ENCODE measurements at places on chromosomes 7 and 10. TPM values are rescaled to one million over a fixed set of nuclear protein-coding genes. Genes with fewer than 3 reads are reported as not detected.

GRCh38 chr10:14822879-14823755, 14.7 kb downstream of the CDNF start:
- DNase-seq: peak; percentile 78

DNA sequence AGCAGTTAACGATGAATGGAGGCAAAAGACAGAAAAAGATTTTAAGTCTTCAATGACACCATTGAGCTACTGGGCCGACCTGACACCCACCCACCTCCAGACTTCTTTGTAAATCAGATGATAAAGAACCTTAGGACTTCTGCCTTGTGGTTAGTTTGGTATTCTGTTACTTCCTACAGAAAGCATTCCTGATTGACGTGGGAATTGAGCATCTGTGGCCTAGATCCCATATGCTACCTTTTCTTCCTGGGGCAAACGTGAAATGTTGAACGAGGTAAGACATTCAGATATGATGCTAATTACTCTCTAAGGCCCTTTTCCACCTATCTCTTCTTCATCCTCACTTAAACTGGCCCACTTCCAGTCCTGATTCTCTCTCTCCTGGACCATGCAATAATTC, 10.2 kb downstream of the PRLHR start:
- DNase-seq: no peak

DNA sequence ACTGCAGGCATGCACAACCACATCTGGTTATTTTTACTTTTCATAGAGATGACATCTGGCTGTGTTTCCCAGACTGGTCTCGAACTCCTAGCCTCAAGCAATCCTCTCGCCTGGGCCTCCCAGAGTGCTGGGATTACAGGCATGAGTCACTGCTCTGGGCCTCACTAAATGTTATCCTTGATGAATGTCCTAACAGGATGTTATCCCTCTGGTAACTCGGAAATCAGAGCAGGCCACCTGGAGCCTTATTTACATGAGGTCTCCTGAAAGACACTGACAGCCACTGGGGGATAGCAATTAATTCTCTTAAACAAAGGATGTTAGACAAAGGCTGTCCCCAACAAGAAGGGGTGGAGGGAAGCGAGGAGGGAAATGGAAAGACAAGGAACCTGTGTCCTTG, 4.5 kb upstream of the ZNF438 start:
- no peak for DNase-seq

DNA sequence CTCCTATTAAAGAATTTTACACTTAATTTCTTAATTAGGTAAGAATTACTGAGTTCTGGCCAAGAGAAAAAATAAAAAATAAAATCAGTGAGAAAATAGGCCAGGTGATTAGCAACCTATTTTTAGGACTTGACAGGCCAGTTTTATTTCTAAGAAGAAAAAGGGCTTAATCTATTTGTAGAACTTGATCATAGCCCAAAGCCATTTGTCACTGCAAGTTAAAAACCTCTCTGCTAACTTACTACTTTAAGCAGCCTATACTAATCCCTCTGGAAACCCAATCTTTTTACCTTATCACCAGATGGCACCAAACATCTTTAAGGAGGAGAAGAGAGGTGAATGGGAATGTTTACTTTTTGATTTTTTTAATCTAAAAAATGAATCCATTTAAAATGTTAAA, 222.1 kb upstream of the RHOBTB1 start:
- DNase-seq: no peak

FGL2 gene
- total RNA-seq: under 0.01 TPM

TMEM140 gene
- 13.8 TPM for total RNA-seq
